Globus pallidus (tissue), 1 donor: ENCODE measurements at places on chromosomes 16 and 17.

DNA sequence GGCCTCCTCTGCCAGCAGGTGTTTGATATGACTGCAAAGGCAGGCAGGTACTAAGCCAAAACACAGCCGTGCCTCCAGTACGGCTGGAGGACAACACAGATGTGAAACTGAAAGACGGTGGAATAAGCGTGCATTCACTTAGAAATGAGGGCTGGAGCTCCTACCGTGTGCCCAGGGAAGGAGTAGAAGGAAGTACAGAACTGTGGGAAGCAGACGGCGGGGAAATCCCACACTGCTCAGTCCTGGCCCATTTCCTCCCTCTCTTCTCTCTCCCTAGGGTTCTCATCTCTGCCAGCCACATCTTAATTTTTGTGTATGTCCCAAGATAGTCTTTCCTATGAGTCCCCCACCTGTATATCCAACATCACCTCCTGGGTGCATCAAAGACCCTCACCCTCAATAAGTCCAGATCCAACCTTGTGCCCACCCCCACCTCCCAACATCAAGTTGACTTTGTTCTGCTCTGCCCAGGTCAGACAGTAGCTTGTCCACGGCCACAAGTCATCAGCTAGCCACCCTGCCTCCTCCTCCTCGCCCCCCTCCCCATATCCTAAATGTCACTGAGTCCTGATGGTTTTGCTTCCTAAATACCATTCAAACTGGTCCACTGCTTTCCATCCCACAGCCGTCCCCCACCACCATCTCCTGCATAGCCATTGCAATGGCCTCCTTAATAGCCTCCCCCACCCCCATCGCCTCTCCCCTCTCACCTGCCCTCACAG is 77.1 kb upstream of the RPL38 start:
- no peak for DNase-seq

DNA sequence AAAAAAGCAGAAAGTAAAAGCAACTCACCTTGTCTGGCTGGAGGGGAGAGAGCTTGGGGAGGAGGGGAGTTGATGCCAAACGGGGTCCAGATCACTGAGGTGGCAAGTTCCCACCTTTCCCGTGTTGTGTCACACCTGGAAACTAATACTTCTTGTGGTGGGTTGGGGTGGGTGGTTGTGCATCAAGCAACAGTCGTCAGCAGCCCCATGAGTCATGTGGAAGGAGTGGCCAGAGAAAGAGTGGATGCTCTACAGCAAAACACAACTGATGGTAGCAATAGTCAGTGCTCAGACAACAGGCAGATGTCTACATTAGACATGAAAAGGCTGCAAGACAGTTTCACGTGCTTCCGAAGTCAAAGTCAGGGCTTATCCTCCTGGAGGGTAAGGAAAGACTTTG is 35.4 kb downstream of the ARSG start:
- no peak for DNase-seq

GRCh38 chr16:70663524-70664324 is 17.4 kb downstream of the IL34 start:
- no peak for DNase-seq

GRCh38 chr17:1174263-1174880 is 5.4 kb downstream of the ABR start:
- DNase-seq = no peak

DNA sequence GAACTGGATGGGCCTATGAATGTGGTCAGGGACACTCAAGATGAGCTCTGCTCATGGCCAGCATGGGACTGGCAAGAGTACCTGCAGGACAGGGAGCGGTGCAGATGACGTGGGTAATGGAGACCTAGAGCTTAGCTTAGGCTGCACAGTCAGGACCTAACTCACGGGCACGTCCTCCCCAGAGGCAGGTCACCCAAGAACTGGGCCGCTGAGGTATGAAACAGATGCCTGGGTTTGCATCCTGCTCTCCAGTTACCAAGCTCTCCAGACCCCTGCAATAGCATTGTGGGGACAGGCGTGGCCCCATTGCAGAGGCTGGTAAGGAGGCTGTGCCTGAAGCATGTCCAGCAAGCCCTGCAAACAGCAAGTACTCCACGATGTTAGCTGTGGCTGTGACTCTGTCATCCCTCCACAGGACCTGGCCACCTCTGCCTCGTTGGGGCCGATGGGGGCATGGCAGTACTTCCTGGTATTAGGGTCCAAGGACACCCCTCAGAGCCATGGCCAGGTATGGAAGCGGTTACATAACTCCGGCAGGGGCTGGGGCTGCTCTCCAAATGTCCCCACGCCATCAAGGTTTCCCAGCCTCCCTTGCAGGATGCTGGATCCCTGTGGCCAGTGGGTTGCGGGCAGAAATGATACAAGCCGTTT is 37.5 kb upstream of the RBFOX3 start:
- DNase-seq = no peak

DNA sequence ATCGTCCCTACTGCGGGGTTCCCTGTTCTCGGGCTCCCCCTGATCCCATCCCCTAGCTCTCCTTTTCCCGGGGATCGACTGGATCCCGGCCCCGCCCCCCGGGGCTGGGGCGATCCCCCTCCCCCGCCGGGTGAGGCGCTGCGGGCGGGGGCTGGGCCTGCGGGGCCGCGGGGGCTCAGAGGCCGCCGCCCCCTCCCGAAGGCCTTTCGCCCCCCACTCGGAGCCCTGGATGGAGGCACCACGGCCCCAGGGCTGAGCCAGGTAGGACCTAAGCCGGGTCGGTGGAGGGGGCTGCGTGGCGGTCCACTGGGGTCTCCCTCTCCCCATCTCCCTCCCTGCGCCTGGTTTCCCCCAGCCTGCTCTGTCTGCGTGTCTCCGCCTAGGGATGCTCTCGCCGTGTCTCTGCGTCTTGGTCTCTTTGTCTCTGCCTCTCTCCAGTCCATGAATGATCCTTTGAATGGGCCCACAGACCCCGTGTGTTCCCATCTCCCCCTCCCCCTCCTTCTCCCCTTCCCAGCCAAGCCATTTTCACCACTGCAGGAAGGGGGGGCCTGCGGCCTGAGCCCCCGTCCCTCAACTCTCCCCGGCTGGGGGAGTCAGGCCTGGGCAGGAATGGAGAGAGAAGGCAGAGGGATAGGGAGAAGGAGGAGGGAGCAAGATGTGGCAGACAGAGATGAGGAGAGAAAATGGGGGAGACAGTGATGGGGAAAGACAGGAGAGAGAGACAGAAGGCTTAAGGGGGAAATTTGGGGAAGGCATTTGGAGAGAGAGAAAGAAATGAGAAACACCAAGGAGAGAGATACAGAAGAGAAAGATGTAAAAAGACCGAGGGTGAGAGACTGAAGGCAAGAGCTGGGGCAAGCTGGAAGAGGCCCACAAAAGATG is 1.7 kb upstream of the TMEM256 start:
- peak; percentile 38 for DNase-seq

DNA sequence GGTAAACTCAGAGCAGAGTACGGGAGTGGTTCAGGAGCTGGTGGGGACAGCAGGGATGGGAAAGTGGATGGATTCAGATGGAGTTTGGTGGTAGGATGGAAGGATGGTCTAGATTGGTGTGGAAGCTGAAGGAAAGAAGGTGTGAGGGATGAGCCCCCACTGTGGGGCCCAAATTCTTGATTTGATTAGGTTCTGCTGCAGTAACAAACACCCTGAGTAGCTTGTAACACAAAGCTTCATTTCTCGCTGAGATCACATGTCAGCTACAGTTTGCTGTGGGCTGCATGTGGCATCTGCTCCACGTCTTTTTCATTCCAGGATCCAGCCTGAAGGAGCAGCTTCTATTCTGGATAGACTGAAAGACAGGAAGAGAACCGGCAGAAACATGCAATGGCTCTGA is 143.8 kb downstream of the IRX3 start:
- DNase-seq = no peak

GRCh38 chr17:73938706-73939105 is 264.8 kb upstream of the RPL38 start:
- no peak for DNase-seq

GRCh38 chr16:88724855-88725555 is 18.7 kb downstream of the CTU2 start:
- no peak for DNase-seq

- DNase-seq = peak; percentile 47
These were observed 173.6 kb downstream of the IRF8 start for GRCh38 chr16:86072328-86073102.

DNA sequence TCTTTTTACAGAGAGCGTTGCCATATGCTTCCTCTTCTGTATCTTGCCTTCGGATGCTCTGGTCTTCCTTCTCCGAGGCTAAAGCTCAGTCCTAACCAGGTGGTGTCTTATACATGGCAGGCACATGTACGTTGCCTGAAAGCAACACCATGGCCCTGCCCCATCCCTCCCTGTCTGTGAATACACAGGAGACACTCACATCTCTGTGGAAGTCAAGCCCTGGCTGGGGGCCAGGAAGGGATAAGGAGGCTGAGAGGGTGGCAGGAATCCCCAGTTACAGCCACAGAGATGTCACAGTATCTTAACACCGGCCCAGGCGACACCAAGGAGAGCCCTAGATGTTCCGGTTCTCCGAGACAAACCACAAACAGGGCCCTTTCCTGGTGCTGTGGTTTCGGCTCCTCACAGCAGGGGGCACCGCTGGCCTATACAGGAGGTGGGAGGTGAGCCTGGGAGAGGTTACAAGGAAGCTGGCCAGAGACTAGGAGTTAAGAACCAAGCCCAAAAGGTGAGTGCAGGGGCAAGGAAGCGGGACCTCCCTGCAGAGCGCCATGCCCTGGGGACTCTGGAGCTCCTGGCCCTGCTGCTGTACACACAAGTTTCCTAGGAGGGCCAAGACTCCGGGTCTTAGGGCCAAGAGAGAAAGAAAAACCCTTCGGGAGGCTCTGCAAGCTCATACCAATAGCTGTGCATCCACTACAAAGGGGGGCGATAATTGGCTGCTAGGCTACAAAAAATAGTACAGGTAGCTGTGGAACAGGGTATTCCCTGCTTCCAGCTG is 41.7 kb downstream of the SRL start:
- no peak for DNase-seq

- no peak for DNase-seq
These were observed 70.7 kb downstream of the TEX14 start for GRCh38 chr17:58621174-58621573.

DNA sequence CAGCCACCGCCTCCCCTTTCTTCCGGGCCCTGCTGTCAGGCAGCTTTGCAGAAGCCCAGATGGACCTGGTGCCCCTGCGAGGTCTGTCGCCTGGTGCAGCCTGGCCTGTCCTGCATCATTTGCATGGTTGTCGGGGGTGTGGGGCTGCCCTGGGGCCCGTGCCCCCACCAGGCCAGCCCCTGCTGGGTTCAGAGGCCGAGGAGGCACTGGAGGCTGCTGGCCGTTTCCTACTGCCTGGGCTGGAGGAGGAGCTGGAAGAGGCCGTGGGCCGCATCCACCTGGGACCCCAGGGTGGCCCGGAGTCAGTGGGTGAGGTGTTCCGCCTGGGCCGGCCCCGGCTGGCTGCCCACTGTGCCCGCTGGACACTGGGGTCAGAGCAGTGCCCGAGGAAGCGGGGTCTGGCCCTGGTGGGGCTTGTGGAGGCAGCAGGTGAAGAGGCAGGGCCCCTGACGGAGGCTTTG is 5.5 kb upstream of the TGFB1I1 start:
- no peak for DNase-seq

DNA sequence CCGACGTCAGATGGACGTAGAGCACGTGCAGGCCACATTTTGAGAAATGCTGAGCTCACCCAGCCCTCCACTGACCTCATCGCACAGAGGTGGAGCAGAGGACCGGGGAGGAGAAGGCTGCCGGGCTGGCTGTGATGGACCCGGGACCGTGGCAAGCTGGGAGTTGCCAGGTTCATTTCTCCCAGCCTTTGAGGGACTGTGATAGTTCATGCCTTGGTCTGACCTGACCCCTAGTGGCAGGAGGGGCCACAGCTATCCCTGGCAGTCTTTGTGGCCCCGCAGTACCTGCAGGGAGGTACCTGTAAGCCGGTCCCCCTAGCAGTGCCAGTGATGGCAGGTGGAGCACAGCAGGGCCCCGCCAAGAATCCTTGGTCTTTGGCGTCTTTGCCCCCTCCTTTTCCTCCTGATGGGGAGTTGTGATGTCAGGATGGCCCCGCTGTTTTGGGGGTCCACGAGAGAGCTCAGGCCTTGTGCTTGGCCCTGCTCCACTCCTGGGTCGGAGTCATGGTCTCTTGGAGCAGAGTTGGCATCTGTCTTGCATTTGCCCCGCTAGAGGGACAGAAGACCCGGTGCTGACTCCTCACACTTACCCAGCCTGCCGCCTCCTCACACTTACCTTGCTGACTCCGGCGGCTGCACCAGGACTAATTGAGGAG is 50.4 kb downstream of the OR1D5 start:
- DNase-seq = peak; percentile 55

GRCh38 chr17:47850373-47850691 is 631 bp downstream of the SP6 start:
- no peak for DNase-seq

- no peak for DNase-seq
These were observed 98.3 kb downstream of the CMIP start for GRCh38 chr16:81542609-81543570.

DNA sequence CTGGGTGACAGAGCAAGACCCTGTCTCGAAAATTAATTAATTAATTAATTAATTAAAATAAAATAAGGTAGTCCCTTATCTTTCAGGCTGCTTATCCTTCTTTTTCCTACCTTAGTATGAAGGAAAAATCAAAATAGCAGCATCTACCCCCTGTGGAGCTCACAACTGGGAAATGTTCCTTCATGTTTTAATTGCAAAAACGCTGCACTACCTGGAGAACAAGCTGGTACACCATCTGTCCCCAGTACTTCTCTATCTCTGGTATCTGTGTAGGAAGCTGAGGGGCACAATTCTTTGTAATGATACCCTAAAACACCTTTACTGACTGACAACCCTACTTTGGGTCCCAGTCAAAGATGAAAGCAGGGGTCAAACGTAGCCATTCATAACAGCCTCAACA is 55.1 kb upstream of the MNT start:
- DNase-seq = no peak

DNA sequence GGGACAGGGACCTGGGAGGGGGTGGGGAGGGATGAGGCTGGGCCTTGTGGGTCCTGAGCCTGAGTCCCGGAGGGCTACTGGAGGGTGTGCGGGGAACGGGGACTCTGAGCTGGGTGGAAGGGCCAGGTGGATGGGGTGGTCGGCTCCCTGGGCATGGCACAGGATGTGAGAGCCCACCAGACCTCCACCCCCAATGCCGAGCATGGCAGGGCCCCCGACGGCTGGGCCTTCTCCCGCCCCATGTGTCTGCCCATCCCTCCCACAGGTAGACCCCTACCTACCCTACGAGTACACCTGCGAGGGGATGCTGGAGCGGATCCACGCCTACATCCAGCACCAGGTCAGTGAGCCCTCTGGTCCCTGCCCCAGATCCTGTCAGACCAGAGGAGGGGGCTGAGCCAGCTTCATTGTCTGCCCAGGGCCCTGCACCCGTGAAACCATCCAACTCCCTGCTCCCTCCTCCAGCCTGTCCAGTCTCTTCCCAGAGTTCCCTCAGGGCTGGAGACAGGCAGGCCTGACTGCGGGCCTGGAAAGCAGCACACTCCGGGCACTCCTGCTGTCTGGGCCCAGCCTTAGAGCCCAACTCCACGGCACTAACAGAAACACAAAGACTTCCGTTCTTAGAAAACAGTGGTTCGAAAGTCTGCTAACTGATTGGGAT is 78.0 kb downstream of the MGAT5B start:
- DNase-seq = no peak

- DNase-seq = no peak
These were observed 61.2 kb upstream of the RPH3AL start for GRCh38 chr17:413706-414380.
